ENCODE measurements at places on chromosomes 2 and 18. TPM values are rescaled to one million over a fixed set of nuclear protein-coding genes. Genes with fewer than 3 reads are reported as not detected.

Gene CRACDL
- 0.56 TPM for total RNA-seq

Gene EFR3B
- 0.20 TPM for total RNA-seq

Gene TNFAIP6
- total RNA-seq: not detected

Gene APCDD1
- 0.63 TPM for total RNA-seq

Gene STARD6
- total RNA-seq: not detected

Gene SLC4A3
- 0.14 TPM for total RNA-seq

Gene MYCN
- total RNA-seq: 0.35 TPM

Gene FER1L5
- total RNA-seq: not detected

Gene IMP4
- 48.1 TPM for total RNA-seq

Gene LCT
- total RNA-seq: not detected

Gene STAT4
- 4.6 TPM for total RNA-seq

Gene KRCC1
- 10.9 TPM for total RNA-seq

DNA sequence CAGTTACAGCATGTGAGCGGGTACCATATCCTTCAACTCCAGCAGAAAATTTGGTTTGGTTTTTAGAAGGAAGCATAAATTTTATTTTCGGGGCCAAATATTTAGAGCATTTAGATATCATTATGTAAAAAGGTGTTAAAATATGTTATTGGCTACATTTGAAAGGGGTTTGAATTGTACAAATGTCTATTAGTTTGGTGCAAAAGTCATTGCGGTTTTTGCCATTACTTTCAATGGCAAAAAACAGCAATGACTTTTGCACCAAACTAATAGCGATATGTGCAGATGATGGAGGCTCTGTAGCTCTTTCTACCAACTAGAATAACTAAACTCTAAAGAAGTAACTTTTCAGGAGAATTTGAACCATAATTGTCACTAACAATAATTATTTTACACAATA is 1666.2 kb upstream of the SLC39A10 start:
- no peak for DNase-seq

DNA sequence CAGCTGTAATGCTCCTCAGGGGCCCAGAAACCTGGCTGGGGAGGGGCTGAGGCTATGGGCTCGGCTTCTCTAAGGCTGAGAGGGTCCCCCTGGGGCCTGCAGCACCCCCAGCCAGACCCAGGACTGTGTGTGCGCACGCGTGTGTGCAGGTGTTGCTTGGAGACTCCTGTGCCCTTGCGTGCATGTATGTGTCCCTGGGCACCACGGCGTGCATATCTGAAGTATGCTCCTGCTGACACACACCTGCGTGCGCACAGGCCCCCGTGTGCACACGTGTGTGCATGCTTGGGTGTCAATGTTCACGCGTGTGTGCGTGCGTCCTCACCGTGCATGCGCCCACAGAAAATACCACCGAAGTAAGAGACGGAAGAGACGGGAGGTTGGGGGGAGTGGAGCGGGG is 14.9 kb upstream of the ECEL1 start:
- DNase-seq: no peak

DNA sequence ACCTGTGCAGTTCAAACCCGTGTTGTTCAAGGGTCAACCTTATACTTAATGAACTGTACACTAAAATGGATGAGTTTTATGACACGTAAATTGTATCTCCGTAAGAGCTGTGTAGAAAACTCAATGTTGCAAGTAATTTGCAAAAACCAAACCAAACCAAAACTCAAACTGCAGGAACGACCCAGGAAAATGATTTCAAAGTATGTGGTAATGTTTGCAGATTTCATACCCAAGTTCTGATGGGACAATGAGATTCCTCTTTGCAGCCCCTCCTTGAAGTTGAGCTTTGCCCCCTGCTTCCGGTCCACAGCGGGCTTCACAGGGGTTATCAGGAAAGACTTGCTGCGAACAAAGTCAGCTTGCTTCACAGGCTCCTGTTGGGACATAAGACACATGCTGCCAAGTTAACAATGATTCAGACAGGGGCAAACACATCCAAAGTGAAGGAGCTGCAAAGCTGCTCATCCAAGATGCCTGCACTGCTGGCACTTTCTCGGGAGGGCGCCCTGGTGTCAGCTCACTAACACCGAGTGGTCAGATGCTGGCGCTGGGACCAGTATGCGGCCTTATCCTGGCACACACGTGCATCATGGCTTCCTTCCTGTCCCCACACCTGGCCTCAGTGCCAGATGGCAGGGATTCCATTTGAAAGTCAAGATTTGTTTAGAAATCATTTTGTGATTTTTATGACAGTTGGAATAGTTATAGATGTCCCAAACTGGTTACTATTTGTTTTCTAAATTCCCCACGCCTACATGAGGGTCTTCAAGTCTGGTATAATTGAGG is 65.2 kb upstream of the MGAT4A start:
- no peak for DNase-seq

- DNase-seq: no peak
Observed at GRCh38 chr2:34736482-34736881, 1137.4 kb upstream of the FAM98A start.

DNA sequence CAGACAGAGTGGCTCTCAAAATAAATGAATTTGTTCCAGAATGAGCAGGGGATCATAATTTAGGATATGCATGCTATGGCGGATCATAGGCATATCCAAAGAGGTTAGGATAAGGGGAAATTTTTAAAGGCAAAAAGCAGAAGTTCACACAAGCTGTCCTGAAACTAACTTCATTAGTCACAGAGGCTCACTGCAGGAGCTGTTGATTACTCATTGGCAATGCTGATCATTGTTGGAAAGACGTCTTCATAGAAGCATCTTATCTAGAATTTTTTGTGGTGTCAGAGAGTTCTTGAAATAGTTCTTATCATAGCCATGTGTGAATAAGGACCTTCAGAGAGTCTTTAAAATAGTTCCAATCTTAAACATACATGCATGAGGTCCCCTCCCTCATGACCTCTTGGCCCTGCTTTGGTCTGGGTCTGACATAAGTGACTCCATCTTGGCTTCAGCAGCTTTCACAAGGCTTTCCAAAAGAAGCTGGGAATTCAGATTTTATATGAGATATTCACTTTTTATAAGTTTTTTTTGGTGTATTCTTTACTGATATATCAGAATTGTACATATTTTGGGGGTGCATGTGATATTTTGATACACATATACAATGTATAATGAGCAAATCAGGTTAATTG is 7.5 kb upstream of the CCDC195 start:
- no peak for DNase-seq

- no peak for DNase-seq
Observed at GRCh38 chr2:148599109-148599991, 45.2 kb upstream of the EPC2 start.

- no peak for DNase-seq
Observed at GRCh38 chr2:28447943-28448792, 47.7 kb upstream of the PLB1 start.

DNA sequence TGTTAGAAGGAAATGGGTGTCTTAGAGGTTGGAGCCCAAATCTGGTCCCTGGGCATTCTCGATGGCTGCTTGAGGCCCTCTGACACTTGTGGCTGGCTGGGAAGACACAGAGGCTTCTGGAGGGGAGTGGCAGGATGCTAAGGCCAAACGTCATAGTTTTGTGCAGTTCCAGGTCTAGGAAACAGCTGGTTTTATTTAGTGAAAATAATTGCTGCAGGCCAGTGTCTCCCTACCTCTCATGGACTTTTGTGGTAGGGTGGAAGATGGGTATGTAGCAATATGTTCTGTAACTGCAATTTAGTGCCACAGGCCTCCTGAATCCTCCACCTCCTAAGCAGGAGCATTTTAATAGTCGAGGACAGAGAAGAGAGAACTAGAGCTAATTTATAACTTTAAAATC is 32.2 kb upstream of the SPRED2 start:
- no peak for DNase-seq

DNA sequence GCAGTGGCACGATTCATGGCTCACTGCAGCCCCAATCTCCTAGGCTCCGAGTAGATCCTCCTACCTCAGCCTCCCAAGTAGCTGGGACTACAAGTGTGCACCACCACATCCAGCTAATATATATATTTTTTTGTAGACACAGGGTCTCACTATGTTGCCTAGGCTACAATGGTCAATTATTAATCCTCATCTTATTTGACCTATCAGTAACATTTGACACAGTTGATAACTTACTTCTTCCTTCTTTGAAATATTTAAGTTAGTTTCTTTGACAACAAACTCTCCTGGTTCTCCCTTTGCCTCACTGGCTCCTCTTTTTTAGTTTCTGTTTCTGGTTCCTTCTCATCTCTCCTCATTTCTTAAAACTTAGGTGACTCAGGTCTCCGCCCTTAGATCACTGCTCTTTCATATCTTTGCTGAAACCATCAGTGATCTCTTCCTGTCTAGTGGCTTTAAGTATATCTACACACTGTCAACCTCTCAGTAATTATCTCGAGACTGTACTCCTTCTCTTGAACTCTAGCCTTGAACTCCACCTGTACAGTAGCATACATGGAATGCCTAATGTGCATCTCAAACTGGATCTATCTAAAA is 11.5 kb downstream of the PGAP1 start:
- DNase-seq: no peak

- DNase-seq: no peak
Observed at GRCh38 chr18:44039216-44039615, 641.5 kb upstream of the SETBP1 start.

GRCh38 chr18:31508781-31509180 is 10.8 kb downstream of the DSG2 start:
- no peak for DNase-seq

DNA sequence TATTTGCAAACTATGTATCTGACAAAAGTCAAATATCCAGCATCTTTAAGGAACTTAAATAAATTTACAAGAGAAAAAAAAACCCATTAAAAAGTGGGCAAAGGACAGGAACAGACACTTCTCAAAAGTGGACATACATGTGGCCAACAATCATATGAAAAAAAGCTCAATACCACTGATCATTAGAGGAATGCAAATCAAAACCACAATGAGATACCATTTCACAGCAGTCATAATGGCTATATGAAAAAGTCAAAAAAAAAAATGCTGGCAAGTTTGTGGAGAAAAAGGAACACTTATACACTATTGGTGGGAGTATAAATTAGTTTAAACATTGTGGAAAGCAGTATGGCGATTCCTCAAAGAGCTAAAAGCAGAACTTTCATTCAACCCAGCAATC is 130.3 kb upstream of the LHCGR start:
- DNase-seq: no peak

- no peak for DNase-seq
Observed at GRCh38 chr2:96729748-96730147, 10.1 kb downstream of the LMAN2L start.

GRCh38 chr2:220348206-220348605 is 720.8 kb downstream of the SLC4A3 start:
- DNase-seq: no peak

DNA sequence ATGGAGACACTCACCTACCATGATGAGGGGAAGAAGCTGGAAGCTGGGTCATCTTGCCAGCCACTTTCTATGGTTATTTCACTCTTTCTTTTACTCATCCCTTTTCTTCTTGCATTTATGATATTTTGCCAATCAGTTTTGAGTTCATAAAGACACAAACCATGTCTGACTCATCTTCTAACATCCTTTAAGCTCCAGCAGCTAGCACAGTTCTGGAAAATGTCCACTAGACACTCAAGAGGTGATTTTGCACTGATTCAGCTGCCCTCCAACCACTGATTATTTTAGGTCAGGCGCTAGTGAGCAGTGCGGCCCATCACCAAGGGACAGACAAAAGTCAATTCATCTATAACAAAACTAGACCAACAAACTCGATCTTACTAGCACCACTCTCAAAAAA is 537.1 kb upstream of the ID2 start:
- DNase-seq: no peak

DNA sequence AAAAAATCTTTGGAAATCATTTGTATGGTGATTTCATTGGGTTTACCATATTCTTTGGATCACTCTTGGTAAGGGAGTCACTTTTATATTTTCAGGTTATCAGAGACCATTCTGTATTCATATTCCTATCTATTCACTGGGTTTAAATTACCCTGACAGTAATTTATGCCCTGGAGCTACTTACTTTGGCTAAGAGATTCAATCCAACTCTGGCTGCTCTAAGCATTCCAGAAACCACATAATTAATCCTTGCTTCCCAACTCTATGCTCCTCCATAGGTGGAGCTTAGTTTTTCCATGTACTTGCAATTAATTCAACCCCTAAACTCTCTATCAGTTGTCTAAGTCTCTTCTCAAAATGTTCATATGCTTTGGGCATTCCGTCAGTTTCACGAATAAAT is 336.3 kb downstream of the AGPS start:
- no peak for DNase-seq

DNA sequence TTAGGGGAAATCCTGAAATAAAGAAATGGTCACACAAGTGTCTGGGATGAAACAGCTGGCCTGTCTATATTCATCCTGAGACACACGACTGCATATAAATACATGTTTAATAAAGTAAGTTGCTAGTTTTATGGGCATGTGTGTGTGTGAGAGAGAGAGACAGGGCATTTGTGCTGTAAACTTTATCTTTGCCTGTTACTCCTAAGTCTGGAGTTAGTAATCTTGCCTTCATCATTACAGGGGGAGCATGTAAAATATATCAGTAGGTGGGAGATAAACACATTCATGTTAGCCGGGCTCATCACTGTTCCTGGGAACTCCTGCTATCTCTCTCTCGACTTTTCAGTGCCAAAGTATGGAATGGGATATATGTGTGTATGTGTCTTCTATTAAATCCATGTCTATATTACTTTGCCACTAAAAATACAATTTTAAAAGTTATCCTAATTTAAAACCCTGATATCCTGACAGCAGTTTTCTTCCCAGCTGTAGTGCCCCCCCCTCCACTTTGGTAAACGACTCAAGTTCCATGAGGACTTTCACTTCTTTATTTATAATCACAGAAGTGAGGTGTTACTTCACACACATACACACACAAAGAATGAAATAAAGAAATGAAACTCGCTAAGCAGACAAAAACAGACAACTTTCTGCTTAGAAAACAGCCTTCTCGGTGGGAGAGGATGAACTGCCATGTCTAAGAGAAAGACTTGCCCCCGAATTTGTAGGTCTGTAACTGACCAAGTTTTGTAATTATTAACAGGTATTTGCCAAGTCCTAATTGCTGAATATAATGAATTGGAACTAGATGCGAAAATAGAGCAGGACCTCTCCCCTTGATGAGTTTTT is 947 bp downstream of the ZEB2 start:
- no peak for DNase-seq

DNA sequence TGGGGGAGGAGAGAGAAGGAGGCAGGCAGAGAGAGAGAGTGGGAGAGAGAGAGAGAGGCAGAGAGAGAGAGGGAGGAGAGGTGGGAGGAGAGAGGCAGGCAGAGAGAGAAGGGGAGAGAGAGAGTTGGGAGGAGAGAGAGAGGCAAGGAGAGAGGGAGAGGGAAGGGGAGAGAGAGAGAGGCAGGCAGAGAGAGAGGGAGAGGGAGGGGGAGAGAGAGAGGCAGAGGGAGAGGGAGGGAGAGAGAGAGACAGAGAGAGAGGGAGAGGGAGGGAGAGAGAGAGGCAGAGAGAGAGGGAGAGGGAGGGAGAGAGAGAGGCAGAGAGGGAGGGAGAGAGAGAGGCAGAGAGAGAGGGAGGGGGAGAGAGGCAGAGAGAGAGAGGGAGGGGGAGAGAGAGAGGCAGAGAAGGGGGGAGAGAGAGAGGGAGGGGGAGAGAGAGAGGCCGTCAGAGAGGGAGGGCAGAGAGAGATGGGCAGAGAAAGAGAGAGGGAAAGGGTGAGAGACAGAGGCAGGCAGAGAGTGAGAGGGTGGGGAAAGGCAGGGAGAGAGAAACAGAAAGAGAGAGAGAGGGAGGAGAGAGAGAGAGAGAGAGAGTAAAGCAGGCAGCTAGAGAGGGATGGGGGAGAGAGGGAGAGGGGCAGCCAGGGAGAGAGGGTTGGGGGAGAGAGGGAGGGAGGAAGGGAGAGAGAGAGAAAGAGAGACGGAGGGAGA is 122.2 kb upstream of the PXDN start:
- no peak for DNase-seq

GRCh38 chr2:215949991-215950404 is 63.4 kb downstream of the MREG start:
- DNase-seq: no peak

Data from right lobe of liver (tissue), 6 donors.